Sigmoid colon (tissue), 7 donors: ENCODE measurements at places on chromosomes 2 and 18.

DNA sequence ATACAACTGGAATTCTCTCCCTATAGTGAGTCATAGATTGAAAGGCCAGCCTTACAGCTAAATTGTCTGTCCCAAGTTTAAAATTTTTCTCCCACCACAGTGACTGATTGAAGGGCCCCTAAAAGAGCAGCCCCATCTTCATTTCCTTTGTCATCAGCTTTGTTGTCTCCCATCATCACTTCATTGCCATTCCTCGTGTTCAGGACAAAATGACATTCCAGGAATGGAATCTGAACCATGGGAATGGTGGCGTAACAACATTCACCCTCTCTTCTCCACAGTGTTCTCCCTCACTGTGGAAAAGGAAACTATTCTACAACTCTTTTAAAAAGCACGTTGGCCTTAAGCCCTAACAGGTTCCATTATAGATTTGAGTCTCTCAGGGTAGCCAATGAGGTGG is 52.1 kb downstream of the PSTPIP2 start:
- no peak for DNase-seq

DNA sequence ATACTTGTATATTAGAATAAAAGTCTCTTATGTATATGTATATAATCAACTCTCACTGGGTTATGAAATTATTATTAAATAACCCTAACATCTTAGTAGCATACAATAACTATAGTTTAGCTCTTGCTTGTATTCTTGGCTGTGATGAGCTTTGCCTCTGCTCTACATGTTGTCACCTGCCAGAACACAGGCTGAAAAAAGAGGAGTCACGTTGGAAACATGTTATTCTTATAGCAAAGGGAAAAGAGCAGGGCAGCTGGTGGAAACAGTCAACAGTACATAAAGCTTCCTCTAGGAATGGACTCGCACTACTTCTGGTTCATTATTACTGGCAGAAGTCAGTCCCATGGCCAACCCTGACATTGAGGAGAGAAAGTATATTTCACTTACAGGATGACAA is 362.0 kb upstream of the KYNU start:
- DNase-seq, result no peak

- DNase-seq, result no peak
Measured at GRCh38 chr18:39225373-39225772, 1659.8 kb upstream of the CELF4 start.

DNA sequence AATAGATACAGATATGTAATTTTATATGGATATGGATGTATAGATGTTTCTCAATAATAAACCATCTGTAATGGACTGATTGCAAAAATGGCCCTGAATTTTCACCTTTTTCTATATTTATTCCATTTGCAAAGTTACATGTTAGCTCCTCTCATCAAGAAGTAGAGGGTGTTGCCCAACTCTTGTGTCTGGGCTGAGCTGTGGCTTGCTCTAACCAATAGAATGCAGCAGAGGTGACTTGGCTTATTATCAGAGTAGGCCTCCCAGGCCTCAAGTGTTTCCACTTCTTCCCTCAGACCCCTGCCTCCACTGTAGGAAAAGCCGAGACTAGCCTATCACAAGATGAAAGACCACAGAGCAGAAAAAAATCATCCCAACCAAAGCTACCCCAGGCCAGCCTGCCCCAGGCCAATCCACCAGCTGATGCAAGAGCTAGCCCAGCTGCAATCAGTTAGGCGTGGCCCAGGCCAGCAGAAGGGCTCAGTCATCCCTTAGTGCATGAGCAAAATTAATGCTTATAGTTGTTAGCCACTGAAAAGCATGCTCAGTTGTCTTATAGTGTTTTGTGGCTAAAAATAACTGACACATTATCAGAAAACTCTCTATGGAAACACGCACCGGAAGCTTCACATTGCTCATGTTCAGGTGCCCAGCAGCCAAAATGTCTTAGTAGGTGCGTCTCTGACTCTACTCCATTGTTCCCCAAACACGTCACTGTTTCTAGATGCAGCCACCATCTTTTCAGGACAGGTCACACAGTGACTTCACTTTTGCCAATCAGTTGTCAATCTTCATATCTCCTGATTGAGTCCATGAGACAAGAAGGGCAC is 464.0 kb downstream of the FBXO15 start:
- no peak for DNase-seq

GRCh38 chr18:78624646-78625279 is 354.9 kb upstream of the SALL3 start:
- DNase-seq, result peak; percentile 38

- DNase-seq, result no peak
Measured at GRCh38 chr2:25420820-25421237, 79.1 kb upstream of the DNMT3A start.

DNA sequence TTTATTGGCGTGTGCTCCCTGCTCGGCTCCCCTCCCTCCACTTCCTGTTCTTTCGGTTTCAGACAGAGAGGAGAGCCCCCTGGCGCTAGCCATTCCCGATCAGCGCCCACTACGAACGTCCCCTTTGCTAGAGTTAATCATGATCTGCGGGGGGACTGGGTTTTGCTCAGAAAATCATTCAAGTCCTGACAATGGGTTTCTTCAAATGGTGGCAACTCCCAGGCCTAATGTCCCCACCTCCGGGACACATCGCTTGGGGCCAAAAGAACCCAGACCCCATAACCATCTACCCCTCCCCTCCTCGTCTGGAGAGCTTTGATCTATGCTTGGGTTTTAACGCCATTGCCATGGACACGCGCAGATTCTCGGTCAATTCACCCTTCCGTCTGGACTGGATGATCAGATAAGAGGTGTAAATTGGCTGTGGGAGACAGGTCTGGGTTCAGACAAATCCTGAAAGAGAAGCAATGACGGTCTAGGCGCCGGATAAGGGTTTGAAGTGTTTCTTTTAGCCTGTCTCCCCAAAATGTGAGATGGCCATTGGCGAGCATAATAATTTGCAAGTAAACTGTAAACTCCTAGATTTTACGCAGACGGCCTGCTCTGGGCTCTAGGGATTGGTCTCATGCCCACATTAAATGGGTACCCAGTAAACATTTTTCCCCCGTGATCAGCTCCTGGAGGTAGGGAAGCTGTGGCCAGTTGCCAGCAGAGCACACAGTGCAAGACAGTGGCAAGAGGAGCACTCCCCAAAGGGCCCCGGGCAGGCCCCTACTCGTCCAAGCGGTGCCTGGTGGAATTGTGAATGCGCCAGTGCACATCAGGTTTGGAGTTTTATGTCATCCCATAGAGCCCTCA is 4.7 kb downstream of the NRP2 start:
- peak; percentile 90 for DNase-seq

DNA sequence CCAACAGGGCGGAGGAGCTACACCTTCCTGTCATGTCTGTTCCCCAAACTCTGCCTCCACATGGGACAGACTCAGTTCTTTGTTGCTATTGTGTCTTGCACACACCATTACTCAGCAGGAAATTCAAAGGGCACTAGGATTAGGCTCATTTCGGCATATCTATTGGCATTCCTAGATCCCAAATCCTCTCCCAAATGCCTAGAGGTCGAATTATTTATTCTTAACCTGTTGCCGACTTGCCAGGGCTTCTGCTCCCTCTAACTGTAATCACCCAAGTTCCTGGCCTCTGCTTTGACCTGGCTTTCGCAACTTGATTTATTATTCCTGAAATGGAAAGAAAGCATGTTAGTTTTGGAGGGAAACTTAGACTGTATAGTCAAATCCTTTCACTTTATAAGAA is 67.8 kb upstream of the ST6GAL2 start:
- DNase-seq, result no peak

DNA sequence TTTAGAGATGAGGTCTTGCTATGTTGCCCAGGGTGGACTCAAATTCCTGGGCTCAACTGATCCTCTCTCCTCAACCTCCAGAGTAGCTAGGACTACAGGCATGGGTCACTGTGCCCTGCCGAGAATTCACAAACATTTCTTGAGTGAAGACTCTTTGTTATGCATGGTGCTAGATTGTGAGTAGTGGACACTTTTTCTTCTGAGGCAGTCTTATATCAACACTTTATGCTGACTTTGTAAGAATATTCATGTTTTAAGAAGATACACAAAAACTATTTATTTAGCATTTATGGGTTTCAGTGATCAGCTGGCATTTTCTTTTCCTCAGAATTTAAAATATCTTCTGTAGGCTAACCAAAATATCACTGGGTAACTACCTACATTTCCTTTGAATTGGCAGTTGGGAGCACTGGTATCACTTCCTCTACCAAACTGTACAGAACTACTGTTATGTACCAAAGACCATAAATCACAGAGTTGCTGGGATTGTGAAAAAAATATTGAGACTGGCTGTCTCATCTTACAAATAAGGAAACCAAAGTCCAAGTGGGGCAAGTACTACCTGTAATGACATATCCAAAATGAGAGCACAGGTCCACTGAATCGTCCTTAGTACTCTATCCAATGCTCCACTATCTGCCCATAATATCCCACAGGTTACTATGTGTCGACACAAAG is 34.0 kb downstream of the DOCK10 start:
- DNase-seq, result no peak

DNA sequence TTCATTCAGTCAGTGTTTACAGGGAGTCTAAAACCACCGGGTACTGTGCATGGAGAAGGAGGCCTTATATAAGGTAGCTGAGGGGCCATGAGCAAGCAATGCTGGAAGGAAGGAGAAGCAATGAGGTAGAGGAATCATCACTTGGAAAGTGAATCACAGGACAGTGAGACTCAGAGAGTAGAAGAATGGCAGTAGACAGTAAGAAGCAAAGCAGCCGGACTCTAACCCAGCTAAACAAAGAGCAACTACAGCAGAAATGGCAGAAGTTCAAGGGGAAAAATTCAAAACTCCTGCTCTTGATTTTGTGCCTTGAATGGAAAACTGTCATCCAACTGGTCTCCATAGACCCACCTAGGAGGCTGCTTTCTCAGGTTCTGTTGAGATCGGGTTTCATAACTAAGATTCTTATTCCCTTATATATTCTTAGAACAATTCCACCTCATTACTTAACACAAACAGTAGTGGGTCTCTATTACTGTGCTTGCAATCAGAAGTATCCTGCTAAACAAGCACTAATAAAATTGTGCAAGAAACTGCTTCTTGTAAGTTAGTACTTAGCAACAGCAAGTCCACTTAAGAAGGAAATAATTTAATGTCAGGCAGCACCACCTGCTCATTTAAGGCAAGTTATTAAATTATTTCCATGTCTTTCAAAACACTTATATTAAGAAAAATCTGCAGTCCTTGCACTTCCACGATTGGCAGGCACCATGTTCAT is 68.0 kb downstream of the RBMS1 start:
- DNase-seq, result no peak

DNA sequence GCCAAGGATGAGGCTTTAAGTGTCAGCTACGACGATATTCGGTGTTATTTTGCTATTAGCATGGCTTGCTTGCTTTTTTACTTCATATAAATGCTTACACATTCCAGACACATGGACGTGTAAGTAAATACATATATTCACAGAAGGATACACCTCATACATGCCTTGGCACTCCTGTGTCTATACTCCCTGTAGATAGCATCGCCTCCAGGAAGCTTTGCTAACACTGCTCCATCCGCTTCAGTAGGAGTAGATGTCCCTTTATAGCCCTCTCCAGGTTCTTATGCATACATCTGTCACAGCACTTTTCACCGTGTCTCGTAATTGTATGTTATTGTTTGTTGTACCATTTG is 27.5 kb upstream of the KCTD1 start:
- no peak for DNase-seq

- DNase-seq, result no peak
Measured at GRCh38 chr2:171154348-171154747, 6.3 kb downstream of the TLK1 start.

GRCh38 chr2:216402751-216403150 is 9.5 kb upstream of the SMARCAL1 start:
- no peak for DNase-seq

DNA sequence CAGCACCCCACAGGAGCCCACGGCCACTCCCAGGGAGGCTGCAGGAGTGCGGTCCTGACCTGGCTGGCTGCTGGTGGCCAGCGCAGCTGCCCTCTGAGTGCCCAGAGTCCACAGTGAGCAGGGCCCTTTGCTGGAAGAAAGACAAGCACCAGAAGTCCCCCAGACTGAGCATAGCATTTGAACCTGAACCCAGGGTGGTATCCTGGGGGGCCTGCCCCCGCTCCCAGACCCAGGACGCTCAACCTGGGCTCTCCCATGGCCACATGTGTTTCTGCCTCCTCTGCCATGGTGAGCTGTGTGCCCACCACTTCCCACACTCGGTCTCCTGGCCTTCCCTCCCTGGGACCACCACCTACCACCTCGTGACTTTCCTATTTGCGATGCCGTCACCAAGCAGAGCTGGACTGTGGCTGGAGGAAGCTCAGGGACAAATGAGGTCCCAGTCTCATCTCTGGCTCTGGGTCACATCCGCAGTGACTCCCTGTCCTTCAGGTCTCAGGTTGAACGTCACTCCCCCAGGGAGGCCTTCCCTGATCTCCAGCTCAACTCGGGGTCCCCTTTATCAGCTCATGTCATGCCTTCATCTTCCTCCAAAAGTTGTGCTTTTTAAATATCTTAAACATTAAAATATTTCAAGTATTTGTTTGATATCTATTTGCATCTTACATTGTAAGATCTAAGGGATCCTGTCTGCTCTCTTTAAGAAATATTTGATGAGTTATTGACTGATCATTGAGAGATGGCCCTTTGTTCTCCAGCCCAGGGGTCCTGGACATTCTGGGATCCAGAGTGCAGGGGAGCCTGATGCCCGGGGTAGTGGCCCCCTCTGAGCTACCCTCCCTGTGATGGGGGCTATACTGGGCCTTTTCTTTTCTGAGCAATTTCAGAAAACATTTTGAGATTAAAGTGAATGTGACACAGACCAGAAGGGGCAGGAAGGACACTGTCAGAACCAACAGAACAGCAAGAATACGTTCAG is 16.4 kb upstream of the GPR55 start:
- no peak for DNase-seq

DNA sequence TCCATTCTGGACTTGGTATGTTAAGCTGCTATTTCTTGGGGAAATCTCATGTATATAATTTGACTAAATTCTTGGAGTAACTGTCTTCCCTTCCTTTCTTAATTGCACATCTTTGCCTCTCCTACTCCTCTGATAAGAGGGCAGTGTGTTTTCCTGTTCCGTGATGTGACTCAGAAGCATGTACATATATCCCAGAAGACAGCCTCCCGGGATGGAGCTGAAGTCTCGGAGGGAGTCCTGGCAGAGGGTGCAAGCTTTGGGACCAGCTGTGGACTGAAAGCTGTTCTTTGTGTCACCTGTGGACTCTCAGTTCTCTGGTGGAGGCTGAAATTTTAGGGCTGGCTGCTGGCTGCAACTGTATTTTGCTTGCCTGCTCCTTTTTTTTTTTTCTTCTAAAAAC is 54.7 kb upstream of the MGAT5 start:
- DNase-seq, result no peak

- no peak for DNase-seq
Measured at GRCh38 chr2:144595686-144596072, 75.8 kb upstream of the ZEB2 start.
